ENCODE measurements at places on chromosomes 12 and 14. TPM values are rescaled to one million over a fixed set of nuclear protein-coding genes. Genes with fewer than 3 reads are reported as not detected.

GRCh38 chr12:30019366-30020140, 235.8 kb upstream of the TMTC1 start:
- DNase-seq = no peak

- no peak for DNase-seq
Observed at GRCh38 chr14:92521058-92521415, 7.5 kb downstream of the RIN3 start.

Gene MSI1
- total RNA-seq = not detected

DNA sequence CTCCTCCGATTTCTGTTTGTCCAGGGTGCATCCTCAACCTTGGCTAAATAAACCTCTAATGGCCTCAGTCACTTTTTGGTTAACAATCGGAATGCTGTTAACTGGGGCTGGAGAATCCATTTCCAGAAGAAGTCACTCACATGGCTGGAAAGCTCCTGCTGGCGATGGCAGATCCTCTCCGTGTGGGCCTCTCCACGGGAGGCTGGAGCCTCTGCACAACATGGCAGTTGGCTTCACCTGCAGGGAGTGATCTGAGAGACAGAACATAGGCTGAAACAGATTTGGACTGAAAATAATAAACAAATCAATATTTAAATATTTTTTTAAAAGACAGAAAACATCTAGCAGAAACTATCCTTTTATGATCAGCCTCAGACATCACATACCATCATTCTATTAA, 66.8 kb upstream of the FICD start:
- DNase-seq = no peak

DNA sequence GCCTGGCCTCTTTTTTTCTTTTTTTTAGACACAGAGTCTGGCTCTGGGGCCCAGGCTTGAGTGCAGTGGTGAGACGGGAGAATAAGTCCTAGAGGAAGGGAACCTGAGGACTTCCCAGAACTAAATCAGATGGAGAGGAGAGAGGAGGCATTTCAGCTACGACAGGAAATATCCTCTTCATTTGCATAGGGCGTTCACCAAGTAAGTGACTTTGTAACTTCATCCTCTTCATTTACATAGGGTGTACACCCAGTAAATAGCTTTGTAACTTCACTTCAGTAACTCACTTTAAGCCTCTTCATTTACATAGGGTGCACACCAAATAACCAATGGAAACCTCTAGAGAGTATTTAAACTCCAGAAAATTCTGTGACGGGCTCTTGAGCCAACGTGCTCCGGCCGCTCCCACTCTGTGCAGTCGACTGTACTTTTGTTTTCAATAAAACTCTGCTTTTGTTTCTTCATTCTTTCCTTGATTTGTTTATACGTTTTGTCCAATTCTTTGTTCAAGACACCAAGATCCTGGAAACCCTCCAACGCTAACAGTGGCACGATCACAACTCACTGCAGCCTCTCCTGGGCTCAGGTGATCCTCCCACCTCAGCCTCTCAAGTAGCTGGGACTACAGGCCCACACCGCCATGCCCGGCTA, 21.4 kb upstream of the ANKRD9 start:
- DNase-seq = no peak

Gene CCDC38
- not detected for total RNA-seq

DNA sequence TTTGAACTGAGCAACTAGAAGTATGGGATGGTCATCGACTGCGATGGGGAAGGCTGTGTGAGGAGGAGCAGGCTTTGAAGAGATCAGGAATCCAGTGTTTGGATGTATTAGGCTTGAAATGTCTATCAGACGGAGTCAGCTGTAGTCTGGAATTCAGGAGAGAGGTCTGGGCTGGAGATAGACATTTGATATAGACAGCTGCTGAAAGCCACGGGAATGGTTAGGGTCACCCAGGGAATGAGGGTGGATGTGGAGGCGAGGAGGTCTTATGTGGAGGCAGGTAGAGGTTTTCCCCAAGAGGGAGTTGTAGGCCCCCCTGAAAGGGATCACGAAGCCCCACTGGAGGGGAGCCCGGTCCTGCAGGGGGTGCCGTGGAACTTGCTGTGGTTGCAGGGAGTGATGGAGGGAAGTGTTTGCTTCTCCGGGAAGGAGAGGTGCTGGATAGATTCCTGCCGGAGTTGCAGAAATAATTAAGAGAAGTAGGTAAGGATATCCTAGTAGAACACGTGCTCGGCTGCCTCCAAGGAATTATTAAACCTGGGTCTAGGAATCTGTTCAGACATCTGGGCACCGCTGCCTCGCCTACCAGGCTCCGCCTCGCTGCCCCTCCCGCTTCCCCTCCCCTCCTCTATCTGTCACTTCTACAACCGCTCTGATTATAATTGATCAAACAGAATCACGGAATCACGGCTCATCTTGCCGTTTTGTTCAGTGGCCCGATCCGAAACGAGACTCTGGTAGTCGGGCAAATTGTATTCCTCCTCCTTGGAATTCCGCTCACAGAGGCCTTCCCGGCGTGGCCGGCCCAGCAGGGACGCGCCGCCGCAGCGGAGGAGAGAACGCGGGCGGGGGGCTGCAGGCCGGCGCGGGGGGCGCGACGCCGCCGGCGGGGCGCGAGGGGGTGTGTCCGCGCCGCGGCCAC, 826 bp upstream of the CACNA1C start:
- no peak for DNase-seq

DNA sequence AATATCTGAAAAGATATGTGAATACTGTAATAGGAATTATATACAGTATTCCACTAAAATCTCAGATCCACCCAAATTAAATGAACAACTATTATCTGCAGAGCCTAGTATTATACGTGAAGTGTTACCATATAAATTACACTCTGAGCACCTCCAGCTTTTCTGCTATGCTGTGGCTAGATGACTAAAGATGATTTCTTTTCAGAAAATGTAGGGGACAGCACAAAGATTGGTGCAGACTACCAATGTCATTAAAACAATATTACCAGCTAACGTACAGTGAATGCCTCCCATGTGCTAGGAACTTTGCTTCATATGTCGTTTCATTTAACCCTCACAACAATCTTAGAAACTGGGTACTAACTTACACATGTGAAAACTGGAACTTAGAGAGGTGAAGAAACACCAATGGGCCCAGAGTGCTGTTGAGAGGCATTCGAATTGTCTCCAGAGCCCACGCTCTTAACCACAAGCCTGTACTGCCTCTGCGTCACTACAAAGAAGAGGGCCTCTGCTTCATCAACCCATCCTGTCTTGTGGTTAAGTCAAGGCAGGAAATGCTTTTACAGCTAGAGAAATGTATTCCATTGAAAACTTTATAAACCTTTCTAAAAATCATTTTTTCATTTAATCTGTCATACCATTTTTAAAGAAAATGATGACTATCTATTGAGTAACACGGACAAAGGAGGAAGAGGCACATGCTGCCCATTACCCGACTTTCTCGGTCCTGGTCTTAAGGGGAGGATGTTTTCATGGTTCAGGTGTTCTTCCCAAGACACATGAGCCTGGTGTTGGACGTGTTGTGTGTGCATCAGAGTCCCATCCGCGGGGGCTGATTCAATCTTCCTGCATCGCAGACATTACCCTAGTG, 1.3 kb downstream of the GPR65 start:
- DNase-seq = no peak

DNA sequence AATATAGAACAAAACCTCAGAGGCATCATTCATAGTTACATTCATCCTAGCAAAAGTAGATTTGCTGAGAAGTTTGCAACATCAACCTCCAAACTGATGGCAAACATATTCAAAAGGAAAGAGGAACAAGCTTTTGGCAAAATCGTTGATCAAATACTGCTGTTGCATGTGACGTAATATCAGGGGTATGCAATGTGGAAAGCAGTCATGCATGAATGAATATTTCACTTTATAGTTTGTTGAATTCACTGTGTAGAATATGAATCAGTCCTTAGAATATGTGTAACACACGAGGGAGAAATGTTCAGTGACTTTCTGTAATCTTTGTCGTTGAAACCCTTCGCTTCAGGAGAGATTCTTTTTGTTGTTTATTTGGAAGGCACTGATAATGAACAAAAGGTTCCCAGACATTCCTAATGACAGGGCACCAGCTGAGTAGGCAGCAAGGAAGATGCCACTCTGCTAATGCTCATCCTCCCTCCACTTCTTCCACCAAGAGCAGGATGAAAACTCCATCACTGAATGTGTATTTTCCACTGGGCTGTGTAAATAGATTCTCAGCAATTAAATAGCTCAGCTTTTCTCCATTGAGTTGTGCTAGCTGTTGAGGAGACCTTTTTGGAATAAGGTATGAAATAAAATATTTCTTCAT, 126.1 kb downstream of the PELI2 start:
- no peak for DNase-seq

Gene ZFYVE26
- 22.1 TPM for total RNA-seq

GRCh38 chr12:85424581-85425348, 144.7 kb downstream of the ALX1 start:
- DNase-seq = no peak

- no peak for DNase-seq
Observed at GRCh38 chr12:92747151-92747550, 44.4 kb downstream of the PLEKHG7 start.

GRCh38 chr12:12803186-12803585, 10.0 kb upstream of the DDX47 start:
- DNase-seq = peak; percentile 84

- DNase-seq = peak; percentile 98
Observed at GRCh38 chr12:112418608-112419296, at the start of gene PTPN11. Gene PTPN11, plus strand, starts transcription at chr12:112418947. Its CDS starts 165 bp downstream, at chr12:112419112.

Gene EIF4B
- total RNA-seq = 499 TPM

GRCh38 chr12:59147791-59148190, 227.5 kb upstream of the LRIG3 start:
- DNase-seq = no peak

Gene PRB2
- not detected for total RNA-seq

GRCh38 chr14:100608586-100609330, 21.5 kb upstream of the BEGAIN start:
- DNase-seq = no peak

DNA sequence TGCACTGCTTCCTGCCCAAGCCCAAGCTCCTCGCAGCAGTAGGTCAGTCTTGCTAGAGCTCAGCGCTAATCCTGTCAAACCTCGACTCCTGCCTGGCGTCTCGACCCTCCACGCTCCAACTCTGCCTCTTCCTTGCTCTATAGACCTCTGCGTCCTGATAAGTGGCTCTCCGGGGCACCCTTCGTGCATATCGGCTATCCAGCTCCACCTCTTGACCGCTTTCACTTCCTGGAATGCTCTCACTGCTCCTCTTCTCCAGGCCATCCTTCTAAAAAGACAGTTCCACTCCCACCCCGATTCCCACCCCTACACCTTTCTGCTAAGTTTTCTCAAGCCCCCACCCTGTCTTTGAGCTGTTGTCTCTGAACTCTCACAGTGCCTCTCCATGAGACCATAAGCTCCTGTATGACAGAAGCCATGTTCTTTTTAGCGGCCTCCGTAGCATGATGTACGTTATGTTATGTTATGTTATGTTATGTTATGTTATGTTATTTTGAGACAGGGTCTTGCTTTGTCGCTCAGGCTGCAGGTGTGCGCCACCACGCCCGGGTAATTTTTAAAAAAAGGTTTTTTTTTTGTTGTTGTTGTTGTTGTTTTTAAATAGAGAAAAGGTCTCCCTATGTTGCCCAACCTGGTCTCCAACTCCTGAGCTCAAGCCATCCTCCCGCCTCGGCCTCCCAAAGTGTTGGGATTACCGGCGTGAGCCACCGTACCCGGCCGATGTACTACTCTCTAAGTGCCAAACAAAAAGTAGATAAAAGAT, 601 bp downstream of the COX14 start:
- peak; percentile 40 for DNase-seq

Gene LTBR
- total RNA-seq = 181 TPM

- no peak for DNase-seq
Observed at GRCh38 chr14:95282354-95282985, 37.2 kb downstream of the CLMN start.

GRCh38 chr12:100225491-100225890, 24.9 kb downstream of the ACTR6 start:
- no peak for DNase-seq

DNA sequence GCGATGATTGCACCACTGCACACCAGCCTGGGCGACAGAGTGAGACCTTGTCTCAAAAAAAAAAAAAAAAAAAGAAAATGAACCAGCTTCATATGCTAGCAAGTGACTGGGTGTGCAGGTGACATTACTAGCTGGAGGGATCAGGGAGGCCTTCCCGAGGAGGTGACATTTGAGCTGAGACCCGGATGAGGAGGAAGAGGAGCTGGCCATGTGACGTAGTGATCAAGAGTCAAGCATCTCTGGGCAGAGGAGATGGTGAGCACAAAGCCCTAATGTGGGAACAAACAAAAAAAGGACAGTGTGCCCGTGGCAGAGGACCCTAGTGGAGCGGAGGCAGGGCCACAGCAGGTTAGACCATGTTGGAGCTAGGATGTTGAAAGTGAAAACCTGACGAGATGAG, 3.5 kb upstream of the PTPN6 start:
- no peak for DNase-seq

- DNase-seq = no peak
Observed at GRCh38 chr12:128055567-128055966, 211.4 kb upstream of the TMEM132C start.

- no peak for DNase-seq
Observed at GRCh38 chr14:22606380-22606779, 8.3 kb downstream of the ABHD4 start.

Gene RPGRIP1
- total RNA-seq = 0.21 TPM

DNA sequence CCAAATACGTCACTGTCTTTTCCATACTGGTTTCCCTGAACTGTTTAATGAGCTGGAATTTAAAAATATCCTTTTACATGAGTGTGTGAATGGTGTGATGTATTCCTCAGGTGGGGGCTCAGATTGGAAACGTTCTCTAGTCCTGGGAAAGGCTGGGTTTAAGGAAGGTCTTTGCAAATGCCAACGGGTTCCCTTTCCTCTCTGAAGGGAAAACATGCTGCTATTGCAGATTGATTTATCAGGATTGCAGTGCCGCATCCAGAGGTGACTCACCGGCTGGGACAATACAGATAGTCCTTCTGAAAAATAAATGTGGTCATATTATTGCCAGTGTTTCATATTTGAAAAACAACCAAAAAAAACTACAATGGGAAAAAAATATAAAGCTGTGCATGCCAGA, 193.1 kb upstream of the FLRT2 start:
- no peak for DNase-seq

DNA sequence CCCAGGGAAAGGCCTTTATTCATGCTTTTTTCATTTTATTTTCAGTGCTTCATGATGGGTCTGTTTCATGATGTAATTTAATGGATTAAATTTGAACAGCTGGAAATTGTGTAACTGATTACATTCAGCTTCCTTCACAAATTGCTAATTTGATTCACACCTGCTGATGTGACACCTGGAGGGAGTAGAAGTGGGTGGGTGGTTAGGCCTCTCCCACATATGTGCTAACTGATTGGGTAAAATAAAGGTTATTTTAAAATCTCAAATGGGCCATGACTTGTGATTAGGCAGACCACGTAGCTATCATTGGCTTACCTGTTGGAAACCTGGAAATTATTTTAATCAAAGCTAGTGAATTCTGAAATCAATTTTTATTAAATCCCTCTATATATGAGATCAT, 142.1 kb downstream of the GXYLT1 start:
- DNase-seq = no peak

Data from lower leg skin (tissue), 4 donors.